RCC 7860 (cell line): ENCODE measurements at places on chromosomes 5 and 9.
A peak's percentile ranks its signal among the peaks of the same experiment; 100 is the strongest.

DNA sequence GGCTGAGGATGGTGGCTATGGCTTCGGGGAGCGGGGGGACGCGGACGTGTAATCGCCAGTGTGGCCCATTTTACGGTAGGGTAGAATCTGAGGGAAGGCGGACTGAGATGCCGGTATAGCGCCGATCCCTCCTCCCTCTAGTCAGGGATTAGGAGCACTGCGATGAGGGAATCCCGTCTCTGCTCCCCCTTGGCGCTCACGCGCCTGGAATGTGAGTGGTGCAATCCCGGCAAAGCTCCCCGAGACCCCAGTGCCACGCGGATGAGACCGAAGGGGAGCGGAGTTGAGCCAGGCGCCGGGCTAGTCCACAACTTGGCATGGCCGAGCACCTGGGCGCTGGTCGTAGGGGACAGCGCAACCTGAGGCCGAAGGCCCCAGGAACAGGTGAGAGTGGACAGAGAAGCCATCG, 2.2 kb downstream of the NPR3 start:
- no peak for DNase-seq

DNA sequence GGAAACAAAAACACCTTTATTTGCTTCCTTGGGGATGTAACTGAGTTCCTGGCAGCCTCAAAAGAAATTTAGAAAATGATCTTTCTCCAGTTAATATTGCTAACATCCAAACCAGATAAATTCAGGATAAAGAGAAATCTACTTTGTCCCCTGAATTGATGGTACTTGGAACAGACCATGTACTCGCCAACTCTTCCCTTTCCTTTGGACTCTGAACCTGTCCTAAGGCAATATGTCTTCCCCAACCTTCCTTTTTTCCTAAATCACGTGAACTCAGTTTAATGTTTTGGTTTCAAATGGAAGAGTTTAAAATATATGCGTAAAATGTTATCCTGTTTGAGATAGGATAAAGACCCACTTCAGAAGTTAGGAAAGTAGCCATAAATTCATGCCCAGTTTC, 28.0 kb downstream of the ACO1 start:
- DNase-seq: no peak

DNA sequence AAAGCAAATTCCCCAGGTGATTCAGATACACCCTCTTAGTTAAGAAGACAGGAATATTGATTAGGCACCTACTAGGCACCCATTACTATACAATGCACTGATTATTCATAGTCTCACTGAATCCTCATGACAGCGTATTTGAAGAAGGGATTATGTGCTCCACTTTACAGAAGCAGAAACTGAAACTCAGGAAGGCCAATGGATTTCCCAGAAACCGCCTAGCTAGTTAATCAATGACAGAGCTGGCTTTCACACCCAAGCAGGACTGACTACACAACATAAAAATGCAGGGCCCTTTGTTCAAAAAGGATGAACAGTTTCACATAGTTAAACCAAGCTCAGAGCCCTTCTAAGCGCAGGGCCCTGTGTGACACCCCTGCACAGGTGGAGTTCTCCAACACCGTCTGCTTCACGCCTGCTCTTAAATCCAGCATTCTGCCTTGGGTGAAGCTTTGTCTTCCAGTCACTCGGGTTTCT, 117.3 kb downstream of the TTLL11 start:
- peak; percentile 93 for DNase-seq

DNA sequence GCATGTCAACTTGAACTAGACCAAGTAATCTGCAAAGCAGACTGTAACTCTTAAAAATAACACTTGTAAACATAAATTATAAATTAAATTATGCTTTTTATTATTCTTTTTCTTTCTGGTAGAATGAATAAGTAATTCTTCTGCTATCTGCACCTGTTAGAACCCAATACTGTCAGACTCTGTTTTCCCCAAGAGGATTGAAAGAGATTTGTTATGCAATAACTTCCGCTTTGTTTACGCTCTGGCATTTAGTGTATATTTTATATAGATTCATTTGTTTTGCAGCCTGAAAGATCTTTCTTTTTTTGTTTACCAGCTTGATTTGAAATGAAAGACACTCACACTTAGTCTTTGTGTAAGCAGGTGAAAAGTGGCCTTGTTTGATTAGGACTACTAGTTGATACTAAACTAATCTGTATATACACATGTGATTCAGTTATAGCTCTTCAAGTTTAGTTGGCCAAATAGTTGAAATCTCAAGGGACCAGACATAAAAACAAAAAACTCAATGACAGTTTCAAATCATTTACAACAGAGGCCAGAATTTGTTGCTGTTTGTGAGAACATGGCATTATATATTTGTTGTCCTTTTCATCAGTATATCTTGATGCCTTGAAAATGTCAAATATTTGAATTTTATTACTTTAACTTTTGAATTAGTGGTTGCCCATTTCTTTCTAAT, 155.8 kb downstream of the PBX3 start:
- no peak for DNase-seq

GRCh38 chr9:106622164-106622487, 240.8 kb upstream of the ZNF462 start:
- DNase-seq: no peak

DNA sequence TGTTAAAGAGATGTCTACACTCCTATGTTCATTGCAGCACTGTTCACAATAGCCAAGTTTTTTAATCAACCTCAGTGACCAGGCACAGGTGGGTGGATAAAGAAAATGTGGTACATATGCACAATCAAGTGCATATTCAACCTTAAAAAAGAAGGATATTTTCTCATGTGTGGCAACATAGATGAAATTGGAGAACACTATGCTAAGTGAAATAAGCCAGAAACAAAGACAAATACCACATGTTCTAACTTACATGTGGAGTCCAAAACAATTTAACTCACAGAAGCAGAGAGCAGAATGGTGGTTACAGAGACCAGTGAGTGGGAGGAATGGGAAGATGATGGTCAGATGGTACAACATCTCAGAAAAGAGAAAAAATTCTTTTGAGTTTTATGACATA, 31.8 kb downstream of the ANXA1 start:
- no peak for DNase-seq

GRCh38 chr5:127400946-127401670, 110.5 kb downstream of the MEGF10 start:
- no peak for DNase-seq

DNA sequence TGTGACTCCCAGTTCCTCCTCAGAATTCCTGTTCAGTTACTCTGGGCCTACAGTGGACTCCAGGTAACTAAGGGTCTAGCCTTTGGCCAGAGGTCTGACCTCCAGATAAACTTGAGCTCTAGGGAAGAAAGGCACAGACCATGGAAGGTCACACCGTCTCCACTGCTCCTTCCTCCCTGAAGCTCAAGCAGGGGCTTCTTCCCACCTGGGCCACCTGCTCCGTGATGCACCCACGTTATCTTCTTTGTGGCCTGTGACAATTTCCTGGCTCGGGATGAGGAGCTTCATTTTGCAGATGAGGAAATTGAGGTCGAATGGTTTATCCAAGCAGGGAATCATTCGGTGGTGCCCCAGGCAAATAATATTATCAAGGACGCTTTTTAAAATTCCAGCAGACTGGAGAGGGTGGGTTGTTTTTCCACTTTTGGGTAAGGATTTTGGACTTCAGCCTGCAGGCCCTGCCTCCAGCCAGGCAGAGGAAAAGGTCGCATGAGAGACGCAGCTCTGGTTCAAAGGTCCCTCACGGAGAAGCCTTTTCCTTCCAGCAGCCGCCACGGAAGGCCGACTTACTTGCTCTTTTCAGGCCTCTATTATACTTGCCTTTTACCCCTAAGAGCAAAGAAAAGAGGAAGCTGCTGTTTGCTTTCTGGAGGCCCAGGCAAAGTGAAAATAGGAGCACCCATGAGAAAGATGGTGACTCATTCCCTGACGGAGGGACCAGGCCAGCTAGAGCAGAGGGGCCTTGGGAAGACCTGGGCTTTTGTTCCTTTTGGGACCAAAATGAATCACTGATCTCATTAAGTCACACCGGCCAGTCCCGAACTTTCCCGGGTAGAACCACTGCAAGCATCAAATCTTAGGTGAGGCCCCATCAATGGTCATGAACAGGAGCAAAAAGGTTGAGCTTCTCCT, 22.8 kb upstream of the DUSP1 start:
- peak; percentile 51 for DNase-seq

GRCh38 chr5:65061250-65061973, 292.7 kb downstream of the CWC27 start:
- no peak for DNase-seq

- no peak for DNase-seq
Measured at GRCh38 chr9:95494022-95494415, 22.8 kb downstream of the PTCH1 start.

- no peak for DNase-seq
Measured at GRCh38 chr9:120726484-120726883, 12.2 kb upstream of the MEGF9 start.

DNA sequence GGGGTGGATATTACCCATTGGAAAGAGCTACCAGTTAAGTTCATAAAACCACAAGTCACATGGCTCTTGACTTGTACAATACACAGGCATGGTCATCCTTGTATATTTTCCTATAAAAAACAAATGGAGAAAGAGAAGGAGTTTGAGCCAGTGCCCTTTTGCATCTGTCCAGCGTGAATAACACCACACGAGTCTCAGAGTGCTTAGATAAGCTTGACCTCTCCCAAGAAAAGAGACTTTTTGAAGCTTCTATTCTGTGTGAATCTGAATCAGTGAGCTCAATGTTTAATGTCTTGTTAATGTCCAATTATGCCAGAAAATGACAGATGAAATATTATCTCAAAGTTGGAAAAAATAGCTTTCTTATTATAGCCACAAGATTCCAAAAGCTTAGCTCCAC, 30.9 kb upstream of the LPAR1 start:
- DNase-seq: no peak

- DNase-seq: no peak
Measured at GRCh38 chr9:126612813-126613641, 701 bp upstream of the LMX1B start.

- no peak for DNase-seq
Measured at GRCh38 chr9:94153905-94154304, 69.6 kb downstream of the PTPDC1 start.

DNA sequence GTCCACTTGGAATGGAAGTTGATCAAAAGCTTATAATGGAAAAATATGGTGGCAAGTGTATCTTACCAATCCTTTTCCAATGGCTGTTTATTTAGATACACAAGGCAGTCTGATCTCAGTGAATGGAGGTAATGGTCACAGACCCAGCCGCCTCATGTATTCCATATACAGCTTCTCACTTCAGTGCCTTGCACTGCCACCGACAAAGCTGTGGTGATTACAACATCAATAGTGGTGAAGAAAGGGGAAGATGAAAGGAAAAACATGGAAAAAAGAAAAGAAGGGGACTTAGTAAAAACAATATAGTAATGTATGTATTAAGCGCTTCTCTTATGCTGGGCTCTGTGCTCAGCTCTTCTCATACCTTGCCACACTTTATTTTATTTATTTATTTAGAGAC, 297.3 kb upstream of the RASA1 start:
- no peak for DNase-seq

DNA sequence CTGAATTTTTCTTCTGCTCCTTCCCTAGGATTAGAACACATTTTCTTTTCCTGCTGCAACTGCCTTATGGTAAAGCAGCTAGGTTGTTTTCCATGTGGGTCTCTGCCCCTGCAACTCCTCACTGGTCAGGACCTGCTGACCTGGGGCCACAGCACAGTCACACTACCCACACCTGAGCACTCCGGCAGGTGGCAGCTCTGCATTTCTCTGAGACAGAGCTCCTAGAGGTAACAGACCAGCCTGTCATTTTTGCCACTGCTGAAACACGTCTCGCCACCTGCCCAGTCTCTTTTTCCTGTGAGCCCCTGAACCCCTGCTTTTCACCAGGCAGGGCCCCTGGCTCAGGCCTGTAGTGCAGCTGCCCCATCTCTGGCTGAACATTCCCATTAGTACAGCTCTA, 609.6 kb downstream of the HINT1 start:
- no peak for DNase-seq

DNA sequence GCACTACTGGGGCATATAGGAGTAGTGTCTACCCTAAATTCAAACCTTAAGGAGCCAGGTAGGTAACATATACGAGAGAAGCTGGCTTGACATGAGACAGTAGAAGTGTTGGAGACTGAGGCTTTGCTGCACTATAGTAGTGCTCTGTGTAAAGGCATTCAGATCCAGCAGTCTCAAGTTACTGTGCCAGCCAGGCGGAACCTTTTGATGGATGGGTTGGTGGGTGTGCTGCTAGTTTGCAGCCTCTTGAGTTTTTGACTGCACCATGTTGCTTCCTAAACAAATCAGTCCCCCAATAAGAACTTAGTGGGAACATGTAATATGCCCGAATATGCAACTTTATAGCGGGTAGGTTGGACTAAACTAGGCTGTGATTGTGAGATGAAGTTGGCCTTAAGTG, 1.5 kb downstream of the CLTA start:
- peak; percentile 13 for DNase-seq

GRCh38 chr5:139445325-139446170, 6.2 kb upstream of the DNAJC18 start:
- DNase-seq: no peak

DNA sequence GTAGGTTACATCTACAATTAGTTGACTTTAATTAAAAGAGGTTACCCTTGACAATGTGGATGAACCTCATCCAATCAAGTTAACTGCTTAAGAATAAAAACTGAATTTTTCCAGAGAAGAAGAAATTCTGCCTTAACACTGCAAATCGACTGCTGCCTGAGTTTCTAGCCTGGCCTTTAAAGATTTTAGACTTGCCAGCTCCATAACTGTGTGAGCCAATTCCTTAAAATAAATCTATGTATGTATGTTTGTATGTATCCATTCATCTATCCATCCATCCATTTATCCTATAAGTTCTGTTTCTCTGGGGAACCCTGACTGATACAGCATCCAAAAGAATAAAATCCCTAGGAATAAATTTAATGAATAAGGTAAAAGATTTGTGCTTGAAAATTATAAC, 136.1 kb downstream of the TMEM38B start:
- no peak for DNase-seq

- DNase-seq: no peak
Measured at GRCh38 chr5:107830750-107831149, 160.0 kb upstream of the EFNA5 start.

GRCh38 chr5:114305402-114306207, 56.3 kb upstream of the KCNN2 start:
- peak; percentile 14 for DNase-seq

DNA sequence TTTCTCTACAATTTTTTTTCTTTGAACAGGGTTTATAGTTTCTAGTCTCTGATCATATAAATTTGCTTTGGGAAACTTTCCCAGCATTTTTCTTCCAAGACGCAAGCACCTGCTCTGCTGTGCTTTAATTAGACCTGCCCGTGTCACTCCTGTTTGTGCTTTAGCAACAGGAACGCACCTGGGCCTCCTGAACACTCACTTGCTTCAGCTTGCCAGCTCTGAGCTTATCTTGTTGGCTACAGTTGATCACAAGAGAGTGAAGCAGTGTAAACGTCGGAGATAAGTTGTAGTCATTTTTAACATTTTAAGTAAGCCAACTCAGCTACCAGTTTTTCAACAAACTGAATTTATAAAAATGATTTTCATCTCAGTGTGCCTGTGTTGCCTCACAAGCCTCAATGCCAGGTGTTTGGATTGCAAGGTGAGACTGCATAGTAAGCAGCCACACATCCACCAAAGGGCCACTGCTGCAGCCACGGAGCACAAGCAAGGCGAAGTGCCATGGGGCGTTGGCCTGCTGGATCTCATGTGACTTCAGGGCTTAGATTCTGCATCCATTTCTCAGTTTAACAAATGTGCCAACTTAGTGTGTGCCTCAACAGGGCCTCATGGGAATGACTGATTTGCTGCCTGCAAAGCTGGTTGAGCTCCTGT, 166.9 kb downstream of the TRIO start:
- no peak for DNase-seq

- peak; percentile 89 for DNase-seq
Measured at GRCh38 chr5:168302785-168303184, 11.3 kb downstream of the WWC1 start.

GRCh38 chr5:103690676-103691075, 128.1 kb upstream of the NUDT12 start:
- no peak for DNase-seq
